ENCODE measurements at places on chromosomes 12 and 14.
A peak's percentile ranks its signal among the peaks of the same experiment; 100 is the strongest.

DNA sequence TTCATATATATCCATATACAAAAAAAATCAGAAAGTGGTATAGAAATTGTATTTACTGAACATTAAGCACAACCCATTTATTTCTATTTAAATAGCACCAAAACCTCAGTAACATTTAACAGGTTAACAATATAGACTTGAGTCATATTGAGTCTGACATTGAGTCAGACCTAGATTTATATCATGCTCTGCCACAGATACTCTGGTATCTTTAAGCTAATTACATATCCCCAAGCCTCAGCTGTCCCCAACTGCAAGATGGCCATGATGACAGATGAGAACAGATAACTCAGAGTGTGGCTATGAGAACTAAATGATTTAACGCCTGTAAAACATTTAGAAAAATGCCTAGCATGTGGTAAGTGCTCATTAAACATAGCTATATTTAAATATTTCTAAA, 40.3 kb downstream of the IFNG start:
- DNase-seq = no peak

DNA sequence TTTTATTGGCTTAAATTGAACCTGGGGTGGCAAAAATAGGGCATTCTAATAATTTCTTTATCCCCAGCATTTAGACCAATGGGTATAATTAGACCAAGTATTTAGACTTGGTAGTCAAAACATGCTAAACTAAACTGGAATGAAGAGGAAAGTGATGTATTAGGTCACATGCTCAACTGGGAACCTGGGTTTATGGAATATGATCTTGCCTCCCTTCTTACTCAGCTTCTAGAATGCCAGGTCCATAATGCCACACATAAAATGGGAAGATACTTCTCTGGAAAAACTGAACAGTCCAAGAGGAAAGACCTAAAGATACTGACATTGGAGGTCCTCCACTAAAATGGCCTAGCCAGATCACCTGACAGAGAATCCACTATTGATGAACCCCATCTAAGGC, 6.2 kb upstream of the BIN2 start:
- no peak for DNase-seq

- DNase-seq = no peak
Observed at GRCh38 chr12:62328296-62328921, 68.2 kb downstream of the USP15 start.

DNA sequence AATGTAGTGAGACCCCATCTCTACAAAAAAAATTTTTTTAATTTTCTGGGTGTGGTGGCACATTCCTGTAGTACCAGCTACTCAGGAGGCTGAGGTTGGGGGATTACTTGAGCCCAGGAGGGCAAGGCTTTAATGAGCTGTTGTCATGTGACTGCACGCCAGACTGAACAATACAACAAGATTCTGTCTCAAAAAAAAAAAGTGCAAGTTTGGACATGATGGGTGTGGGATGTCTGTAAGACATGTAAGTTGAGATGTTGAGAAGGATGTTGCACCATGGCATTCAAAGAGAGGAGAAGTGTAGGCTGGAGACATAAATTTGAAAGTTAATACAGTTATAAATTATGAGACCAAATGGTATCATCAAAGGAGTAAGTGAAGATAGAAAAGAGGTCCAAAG, 23.5 kb downstream of the YEATS4 start:
- DNase-seq = no peak

DNA sequence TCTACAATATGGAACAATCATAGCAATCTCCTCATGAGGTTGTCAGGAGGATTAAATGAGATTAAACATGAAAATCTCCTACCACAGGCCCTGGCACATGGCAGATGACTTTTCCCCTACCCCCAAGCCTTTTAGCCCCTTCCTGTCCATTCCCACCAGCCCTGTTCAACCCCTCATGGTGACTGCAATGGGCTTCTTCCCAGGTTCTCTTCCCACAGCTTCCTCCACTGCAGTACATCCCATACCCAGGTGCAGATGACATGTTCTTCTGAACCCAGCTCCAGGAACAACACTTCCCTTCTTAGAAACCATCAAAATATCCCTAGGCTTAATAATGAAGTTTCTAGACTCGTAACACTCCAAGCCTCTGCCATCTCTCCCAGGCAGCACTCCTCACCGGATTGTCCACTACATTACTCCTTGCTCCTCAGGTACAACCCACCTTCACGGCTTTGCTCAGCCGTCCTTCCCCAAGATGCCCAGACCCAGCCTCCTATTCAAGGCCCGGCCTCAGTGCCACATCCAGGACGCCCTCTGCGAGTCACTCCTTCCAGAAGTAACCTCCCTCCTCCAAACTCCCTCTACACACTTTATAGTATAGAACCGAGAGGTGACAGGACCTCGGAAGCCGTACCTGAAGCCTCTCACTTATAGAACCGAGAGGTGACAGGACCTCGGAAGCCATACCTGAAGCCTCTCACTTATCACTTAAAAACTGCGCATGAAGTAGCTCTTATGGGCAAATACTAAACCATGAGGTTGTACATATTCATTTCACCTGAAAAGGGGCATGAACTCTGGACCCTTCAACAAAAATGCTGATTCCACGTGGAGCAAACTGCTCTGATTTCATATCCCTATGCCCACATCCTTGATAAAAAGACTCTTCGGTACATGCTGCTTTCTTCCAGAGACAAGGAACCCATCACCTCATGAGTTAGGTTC, 1.5 kb downstream of the CRACR2A start:
- no peak for DNase-seq

DNA sequence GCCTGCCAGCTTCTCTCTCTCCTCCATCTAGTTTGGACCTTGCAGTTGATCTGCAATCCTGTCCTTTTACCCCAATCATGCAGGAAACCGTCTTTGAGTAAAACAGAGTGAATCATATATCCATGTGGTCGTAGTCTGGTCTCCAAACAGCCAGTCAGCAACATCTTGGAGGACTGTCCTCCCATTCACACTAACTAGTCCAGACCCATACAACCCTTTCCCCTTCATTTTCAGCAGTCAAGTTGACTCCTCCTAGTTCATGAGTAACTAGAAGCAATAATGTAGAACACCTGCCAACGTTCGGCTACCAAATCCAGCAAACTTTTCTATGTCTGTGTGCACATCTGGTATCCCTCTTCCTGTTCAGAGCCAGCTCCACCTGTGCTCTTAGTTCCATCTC, 10.8 kb upstream of the BIN2 start:
- DNase-seq = no peak

GRCh38 chr14:100664231-100664630, 62.5 kb upstream of the DLK1 start:
- DNase-seq = no peak

GRCh38 chr12:8038659-8039114, 6.2 kb downstream of the FOXJ2 start:
- DNase-seq = peak; percentile 82

GRCh38 chr12:109544955-109545531, 28.3 kb downstream of the MMAB start:
- DNase-seq = no peak

DNA sequence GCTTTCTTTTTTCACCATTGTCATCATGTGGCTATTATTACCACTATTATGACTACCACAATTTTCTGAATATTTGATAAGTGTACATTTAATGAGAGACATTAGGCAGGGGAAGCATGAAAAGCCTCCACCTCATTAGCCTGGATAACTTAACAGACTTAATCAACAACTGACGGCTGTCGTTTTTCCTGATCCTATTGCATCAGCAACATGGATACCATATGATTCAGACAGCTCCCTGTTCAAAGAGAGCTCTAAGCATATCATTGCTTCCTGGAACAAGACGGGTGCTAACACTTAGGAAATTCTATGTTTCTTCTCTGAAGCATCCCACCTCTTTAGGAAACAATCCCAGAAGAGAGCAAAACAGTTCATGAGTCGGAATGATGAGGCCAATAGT, 765.2 kb downstream of the NOVA1 start:
- no peak for DNase-seq

- no peak for DNase-seq
Observed at GRCh38 chr12:4862809-4863208, 46.9 kb upstream of the KCNA1 start.

DNA sequence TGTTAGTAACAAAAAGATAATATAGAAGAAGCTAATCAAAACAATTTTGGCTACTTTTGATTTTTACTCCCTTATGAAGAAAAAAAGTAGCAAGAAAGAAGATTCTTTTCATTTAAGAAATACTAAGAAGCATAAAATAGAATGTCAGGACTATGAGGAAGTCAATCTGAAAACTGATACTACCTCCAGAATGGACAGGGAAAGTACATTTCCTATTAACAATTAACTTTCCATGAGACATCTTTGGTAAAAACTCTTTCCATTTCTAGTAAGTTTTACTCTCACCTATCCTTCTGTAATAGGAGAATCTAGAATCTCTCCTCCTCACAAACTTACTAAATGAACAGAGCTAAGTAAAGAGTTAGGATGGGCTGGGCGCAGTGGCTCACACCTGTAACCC, 51.3 kb upstream of the NPFF start:
- DNase-seq = no peak

GRCh38 chr14:92906823-92907222, 16.1 kb upstream of the CHGA start:
- DNase-seq = no peak

DNA sequence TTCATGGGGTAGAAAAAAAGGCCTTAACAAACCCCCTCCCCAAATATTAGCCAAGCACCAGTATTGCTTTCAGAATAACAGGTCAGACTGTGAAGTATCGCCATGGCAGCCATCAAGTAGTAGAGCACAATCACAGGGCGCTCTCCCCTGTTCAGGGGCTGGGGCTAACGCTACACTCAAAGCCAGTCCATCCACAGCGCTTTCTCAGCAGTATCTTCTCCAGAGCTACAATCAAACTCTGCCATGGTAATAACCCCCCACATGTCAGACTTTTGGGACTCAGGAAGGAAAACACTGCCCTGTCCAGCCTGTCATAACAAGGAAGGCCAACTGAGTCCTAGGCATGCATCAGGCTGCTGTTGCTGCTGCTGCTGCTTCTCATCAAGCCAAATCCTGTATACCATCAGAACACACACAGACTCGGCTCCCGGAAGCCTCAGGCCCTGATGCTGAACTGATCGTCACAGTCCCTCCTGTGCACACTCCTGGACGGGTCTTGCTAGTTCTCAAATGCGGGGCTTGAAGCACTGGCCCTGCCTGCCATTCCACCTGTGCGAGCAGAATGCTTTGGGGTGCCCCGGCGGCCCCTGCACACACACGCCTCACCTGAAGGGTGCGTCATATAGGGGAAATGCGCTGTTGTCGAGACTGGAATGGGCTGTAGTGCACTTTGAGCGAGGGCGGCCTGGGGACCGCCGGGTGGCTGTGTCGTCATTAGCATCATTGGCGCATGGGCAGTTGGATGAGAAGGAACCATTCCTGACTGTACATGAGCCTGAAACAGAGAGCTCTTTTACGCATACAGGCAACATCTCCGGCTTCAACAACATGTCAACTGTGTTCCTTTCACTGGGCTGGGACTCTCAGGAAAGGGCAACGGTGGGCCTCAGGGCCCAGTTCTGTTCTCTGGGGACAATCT, 47.6 kb downstream of the SH2B3 start:
- DNase-seq = no peak

DNA sequence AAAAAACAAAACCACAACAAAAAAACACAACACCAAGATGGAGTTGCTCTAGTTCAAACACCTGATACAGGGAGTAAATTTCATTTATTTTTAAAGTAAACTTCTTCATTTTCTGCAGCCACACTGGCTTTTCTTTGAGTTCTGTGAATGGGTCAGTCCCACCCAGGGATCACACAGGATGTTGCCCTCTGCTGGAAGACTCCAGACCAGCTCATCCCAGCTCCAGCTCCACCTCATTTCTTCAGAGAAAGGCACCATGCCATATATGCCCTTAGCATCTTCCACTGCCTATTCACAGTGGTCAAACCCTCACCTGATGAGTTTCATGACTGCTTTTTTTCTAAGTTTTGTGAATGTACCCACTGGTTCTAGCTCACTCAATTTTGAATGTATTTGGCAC, 8.0 kb downstream of the GLIPR1 start:
- no peak for DNase-seq

DNA sequence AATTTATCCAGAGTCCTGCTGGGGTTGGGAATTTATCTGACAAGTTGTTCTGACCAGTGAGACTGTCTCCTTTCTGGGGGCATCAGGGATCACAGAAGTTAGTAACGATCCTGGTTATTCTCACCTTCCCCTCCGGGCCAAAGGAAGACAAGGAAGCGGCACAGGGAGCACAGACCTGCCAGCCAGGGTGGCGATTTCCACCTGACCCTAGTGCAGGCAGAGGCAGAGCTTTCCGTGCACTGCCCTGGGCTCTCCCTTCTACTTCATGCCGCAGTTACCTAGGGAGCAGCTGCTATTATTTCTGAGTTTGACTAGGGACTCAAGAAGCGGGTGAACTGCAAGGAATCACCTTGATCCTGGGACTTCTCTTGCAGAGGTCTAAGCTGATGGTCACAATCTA, 7.4 kb downstream of the TMEM106C start:
- no peak for DNase-seq

GRCh38 chr12:133135747-133136146, 5.3 kb downstream of the ZNF10 start:
- no peak for DNase-seq

DNA sequence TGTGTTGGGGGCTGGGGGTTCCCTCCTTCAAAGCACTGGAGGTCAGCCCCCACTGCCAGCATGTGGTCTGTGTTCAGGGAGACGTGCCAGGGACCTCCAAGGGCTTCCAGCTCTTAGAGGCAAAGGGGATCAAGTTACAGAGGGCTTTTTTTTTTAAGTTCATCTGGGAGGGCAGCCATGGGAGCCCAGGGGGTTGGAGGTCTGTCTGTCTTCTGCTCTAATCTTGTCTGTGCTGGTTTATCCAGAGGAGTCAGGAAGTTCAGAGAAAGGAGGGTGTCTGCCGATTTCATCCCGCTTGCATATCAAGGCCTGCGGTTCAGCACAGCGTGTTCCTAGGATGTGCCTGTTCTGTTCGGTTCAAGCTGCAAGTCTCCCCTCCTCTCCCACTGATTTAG, 72.2 kb downstream of the TMEM132C start:
- no peak for DNase-seq

- no peak for DNase-seq
Observed at GRCh38 chr12:81229759-81230158, 151.9 kb downstream of the ACSS3 start.

DNA sequence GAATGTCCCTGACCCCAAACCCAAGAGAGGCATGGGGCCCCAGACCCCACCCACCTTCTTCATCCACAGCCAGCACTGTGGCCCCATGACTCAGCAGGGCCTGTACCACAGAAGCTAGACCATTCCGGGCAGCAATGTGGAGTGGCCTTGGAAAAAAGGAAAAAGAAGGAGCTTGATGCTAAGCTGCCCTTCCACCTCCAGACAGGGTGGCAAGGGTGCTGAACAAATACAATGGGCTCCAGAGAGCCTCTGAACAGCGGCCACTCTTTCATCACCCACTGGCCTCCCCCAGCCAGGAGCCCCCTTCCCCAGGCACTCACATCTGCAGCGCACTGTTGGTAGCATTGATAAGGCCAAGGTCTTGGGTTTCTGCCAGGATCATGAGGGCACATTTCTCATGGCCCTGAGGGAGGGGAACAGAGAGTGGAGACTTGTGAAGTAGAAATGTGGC, 13.9 kb downstream of the SLC39A5 start:
- DNase-seq = no peak

DNA sequence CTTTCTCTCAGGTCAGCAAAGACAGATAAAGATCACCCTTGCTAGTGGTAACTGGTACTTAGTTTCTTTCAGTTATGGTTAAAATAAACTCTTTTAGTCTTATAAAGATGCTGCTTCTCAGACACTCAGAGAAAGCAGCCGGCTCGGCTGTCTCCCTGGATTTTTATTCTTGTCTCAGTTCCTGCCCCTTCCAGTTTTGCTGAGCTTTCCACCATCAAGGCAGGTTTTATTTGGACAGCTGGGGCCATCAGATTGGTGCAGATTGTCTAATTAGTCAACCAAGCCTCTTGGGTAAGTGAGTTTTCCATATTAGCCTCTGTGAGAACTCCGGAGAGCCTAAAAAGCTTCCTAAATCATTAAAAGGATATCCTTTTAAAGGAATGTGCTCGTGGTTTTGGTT, 130.8 kb upstream of the BMP4 start:
- no peak for DNase-seq

Data from prostate gland (tissue), 2 donors.